ENCODE measurements at places on chromosomes 1 and 21.

DNA sequence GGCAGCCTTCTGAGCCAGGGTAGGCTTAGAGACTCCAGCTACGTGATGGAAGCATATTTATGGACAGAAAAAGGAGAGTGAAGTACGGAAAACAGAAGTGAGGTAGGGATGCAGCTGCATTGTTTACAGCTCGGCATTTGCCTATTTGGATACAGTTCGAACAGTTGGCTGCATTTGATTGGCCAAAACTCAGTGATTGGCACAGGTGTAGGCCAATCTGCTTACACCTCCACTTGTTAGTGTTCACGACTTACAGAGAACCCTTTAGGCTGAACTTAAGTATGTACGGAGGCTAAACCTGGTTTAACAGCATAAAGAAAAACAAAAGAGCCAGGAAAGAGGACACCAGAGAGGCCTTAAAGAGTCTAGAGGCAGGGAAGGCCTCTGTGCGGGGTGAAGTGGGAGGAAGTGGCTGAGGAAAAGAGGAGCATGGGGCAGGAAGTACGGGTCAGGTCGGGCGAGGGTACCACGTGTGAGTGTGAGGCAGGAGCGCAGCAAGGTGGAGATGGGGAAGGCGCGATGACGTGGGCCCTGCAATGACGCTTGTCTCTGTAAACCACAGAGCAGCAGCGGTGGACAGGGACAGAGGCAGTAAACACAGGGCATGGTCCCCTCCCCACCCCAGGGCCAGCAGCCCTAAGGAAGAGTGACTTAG, 32.0 kb downstream of the RSPH1 start:
- peak; percentile 16 for DNase-seq

DNA sequence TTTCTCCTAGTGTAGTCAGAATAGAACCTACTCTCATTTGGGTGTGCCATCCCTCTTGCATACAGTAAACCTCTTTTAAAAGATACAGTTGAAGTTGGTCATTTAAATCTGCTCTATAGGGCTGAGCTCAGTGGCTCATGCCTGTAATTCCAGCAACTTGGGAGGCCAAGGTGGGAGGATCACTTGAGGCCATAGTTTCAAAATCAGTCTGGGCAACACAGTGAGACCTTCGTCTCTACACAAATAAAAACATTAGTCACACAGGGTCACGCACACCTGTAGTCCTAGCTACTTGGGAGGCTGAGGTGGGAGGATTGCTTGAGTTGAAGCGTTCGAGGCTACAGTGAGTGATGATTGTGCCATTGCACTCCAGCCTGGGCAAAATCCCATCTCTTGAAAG, 183.8 kb downstream of the LHX8 start:
- DNase-seq: no peak

GRCh38 chr1:213687832-213688231, 299.9 kb upstream of the PROX1 start:
- no peak for DNase-seq

GRCh38 chr21:14688412-14688811, 142.3 kb upstream of the SAMSN1 start:
- DNase-seq: no peak

DNA sequence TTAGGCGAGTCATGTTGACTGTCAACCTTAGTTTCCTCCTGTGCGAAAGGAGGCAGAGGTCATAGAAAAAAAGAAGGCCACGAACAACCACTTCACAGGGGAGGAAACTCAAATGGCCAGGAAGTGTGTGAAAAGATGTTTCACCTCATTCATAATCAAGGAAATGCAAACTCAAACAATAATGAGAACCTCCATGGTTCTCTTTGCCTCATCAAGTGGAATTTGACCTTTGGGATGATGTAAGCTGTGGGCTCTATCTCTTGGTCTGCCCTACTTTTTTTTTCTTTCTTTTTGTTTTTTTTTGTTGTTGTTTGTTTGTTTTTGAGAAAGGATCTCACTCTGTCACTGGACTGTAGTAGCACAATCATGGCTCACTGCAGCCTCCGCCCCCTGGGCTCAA, 55.9 kb upstream of the GRHL3 start:
- DNase-seq: no peak

DNA sequence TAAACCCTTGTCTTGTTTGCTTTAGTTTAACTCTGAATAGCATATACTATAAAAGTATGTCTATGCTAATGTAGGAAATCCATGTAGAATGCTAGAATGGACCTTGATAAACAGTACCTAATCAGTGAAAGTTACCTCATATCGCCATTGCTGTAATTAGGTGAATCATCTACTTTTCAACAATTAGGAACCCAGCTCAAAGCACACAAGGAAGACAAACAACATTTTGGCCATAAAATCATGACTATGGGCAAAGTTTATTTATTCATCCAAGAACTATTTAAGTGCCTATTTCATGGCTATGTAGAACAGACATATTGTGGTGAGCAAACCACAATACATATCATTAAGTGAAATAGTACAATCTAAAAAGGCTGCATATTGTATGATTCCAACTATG, 1043.2 kb downstream of the BRINP3 start:
- no peak for DNase-seq

- DNase-seq: no peak
These were observed 543.2 kb upstream of the CAMK1G start for GRCh38 chr1:209040351-209040750.

- no peak for DNase-seq
These were observed 180.8 kb downstream of the PLPPR4 start for GRCh38 chr1:99445071-99445470.

DNA sequence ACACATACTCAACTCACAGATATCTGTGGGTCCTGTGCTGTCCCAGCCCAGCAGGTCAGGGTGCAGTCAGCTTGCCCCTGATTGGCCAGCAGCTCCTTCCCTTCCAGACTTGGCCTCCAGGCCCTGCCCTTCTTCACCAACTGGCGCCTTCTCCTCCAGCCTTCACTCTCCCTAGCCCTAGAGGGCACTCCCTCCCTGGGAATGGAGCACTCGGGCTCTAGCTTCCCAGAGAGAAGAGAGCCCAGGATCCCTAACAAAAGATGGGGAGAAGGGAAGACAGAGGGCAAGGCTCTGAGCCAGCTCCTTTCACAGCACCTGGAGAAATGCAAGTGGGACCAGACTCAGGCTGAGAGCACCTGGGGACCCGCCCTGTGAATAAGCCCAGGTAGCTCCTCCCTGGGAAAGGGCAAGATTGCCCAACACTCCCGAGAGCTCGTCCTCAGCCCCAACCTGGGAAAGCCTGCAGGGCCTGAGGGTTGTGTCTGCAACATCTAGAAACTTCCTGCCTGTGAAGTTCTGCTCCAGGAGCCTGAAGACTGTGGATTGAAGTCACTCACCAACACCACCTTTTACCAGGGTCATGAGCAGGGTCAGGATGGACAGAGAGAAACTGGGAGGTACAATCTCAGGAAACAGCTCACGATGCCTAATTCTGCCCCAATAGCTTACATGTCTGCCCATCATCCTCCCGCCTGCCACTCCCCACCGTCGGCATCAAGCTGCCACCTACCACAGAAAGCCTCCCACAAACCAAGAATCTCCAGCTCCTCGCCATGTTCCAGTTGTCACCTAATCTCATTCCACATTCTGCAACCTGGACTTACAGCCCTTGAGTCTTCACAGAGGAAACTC, at the start of gene PGLYRP4:
Gene PGLYRP4 (minus strand): TSS at position 331 of the 852 bp plus-strand sequence. CDS start 909 bp downstream, outside the sequence.
- no peak for DNase-seq

DNA sequence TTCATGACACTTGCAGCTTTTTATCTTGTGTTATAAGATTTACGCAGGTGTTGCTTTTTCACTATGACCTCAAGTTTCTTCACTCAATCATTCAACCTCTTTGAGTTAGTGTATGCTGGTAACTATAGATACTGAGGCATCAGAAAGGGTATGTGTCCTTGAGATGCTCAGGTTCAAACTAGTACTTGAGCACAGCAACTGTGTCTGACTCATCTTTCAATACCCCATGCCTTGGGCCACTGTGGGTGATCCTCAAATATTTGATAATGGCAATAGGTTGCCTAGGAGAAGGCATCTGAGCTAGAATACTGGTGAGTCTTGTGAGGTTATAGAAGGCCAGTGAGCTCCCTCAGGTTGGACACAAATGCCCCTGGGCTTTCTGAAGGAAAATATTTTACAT, 88.1 kb upstream of the SPATA6 start:
- no peak for DNase-seq

- DNase-seq: no peak
These were observed 15.8 kb upstream of the SH2D2A start for GRCh38 chr1:156832434-156832833.

DNA sequence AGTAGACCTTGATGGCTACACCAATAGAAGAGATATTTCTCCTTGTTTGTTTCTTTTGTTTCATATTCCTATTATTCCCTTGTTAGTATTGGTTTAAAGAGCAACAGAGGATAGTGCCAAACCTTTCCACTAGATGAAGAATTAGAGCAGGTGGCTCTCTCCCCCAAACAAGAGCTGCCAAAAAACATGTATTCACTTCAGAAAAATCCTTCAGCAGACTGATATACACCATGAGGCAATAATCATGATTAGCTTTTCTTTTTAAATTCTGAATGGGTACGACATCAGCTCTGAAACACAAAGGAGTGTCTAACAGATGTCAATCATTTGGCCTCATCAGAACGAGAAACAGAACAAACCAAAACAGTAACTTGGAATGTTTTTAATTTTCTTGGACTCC, 67.3 kb upstream of the MAP10 start:
- no peak for DNase-seq

DNA sequence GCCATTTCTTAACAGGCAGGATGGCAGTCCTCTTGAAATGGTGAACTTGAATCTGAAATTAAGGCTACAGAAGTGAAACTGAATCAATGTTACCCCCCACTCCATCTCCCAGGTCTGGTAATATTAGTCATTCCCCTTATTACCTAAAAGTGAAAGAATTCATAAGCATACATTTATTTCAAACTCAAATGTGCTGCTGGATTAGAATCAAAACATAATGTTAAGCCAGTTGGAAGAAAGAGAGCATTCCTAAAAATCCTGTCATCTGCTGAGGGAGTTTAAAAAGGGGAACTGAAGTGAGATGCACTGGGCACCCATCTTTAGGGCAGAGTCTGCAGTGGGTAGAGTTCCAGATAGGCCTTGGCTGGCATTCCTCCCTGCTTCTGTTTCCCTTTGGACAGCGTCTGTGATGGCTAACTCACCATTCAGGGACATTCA, 17.4 kb downstream of the KIAA0319L start:
- no peak for DNase-seq

- DNase-seq: no peak
These were observed 83.9 kb upstream of the NBPF4 start for GRCh38 chr1:108327534-108328466.

GRCh38 chr1:223711173-223711572, 1.2 kb upstream of the CAPN2 start:
- DNase-seq: no peak

- DNase-seq: no peak
These were observed 24.7 kb upstream of the DNASE2B start for GRCh38 chr1:84373436-84374141.

DNA sequence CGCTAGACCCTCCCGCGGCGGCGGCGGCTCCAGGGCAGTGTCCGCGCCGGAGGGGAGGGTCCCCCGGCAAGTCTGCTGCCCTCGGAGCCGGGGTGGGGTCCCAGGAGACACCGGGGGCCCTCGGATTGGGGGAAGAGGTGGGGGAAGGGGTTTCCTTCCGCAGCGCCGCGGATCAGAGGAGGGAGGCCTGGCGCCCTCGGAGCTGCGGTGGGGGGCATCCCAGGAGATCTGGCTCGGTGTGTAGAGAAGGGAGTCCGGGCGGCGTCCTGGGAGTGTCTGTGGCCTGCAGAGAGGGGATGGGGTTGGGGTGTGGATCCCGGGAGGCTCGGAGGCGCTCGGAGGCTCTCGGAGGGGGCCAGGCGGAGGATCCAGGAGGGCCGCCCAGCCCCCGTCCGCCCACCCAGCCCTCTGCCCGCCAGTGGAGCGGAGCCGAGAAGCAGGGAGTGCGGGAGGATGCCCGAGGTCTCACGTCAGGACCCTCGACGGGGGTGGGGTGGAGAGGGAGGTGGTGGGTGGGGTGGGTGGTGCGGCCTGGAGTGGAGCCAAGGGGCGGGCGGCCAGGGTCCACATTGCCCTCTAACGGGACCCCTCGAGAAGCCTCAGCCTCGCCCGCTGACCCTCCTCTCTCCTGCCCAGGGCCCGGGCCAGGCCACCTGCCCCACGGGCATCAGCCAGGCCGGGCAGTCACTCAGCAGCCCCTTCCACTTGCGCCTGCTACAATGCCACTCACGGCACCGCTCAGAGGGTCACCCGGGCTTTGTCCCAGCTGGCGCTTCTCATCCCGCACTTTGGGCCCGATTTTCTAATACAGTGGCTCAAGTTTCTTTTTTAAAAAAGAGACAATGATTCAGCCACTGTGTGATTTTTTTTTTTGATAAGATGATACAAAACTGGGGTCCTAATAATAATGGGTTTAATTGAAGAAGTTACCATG, 60.2 kb upstream of the ARHGEF16 start:
- DNase-seq: no peak

All from NCI-H1048 (cell line).